ENCODE measurements at places on chromosomes 11 and 22. TPM values are rescaled to one million over a fixed set of nuclear protein-coding genes. Genes with fewer than 3 reads are reported as not detected.
A peak's percentile ranks its signal among the peaks of the same experiment; 100 is the strongest.

- H3K27ac ChIP-seq, result peak within 1 kb of the TSS; percentile 52
- peaks cover 23% of the 10 kb centered on the region for H3K4me1 ChIP-seq
- H3K36me3 ChIP-seq, result no peaks in the 10 kb centered on the region
- DNase-seq, result peak; percentile 92
Observed at GRCh38 chr11:64225608-64226506, at the start of the genes NUDT22 and TRPT1. NUDT22 (plus strand) TSS chr11:64226274; CDS start chr11:64226653, 379 bp downstream. TRPT1 (minus strand) TSS chr11:64226186; CDS start chr11:64225860, 326 bp downstream.

GRCh38 chr11:103948187-103948763 lies 88.2 kb upstream of the DDI1 start:
- H3K4me1 ChIP-seq, result peaks cover 16% of the 10 kb centered on the region
- no peak for DNase-seq
- H3K27me3 ChIP-seq, result no peaks in the 10 kb centered on the region
- H3K4me3 ChIP-seq, result no peak overlapping the region
- no peaks in the 10 kb centered on the region for H3K36me3 ChIP-seq
- no peak overlapping the region for H3K27ac ChIP-seq

DNA sequence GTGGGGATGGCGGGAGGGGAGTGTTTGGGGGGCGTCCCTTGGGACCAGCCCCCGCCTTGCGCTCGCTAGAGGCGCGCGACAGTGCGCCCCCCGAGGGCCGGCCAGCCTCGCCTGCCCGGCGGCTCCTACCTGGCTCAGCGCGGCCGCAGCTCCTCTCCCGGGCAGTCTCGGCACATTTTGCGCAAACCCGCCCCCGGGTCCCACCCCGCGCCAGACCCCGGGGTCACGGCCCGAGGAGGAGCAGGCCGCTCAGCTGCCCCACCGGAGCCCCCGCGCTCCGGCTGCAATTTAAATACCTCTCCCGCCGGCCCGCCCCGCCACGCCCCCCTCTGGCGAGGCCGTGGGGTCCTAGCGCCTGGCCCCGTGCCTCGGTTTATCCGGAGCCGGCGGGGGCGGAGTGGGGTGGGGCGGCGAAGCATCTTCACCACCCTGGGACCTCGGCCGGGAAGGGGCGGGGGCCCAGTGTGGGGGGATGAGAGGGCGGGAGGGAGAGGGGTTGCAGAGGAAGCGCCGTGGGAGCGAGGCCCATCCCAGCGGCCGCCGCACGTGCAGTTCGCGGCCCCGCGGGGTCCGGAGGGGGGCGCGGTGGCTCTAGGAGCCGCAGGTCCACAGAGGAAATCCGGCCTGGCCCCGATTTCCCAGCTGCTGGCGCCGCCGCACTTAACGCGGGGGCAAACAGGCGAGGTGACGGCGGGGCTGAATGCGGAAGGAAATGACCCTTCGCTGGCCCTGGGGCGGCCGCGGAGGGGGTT lies at the start of gene LRRC32:
TSS of gene LRRC32 (minus strand) at position 263 of the 752 bp plus-strand sequence. CDS start 4,793 bp downstream, outside the sequence.
- H3K27me3 ChIP-seq, result no peaks in the 10 kb centered on the region
- peak within 1 kb of the TSS; percentile 65 for H3K4me3 ChIP-seq
- peaks cover 16% of the 10 kb centered on the region for H3K4me1 ChIP-seq
- DNase-seq, result peak; percentile 81
- H3K36me3 ChIP-seq, result no peaks in the 10 kb centered on the region
- peak within 1 kb of the TSS; percentile 54 for H3K27ac ChIP-seq

DNA sequence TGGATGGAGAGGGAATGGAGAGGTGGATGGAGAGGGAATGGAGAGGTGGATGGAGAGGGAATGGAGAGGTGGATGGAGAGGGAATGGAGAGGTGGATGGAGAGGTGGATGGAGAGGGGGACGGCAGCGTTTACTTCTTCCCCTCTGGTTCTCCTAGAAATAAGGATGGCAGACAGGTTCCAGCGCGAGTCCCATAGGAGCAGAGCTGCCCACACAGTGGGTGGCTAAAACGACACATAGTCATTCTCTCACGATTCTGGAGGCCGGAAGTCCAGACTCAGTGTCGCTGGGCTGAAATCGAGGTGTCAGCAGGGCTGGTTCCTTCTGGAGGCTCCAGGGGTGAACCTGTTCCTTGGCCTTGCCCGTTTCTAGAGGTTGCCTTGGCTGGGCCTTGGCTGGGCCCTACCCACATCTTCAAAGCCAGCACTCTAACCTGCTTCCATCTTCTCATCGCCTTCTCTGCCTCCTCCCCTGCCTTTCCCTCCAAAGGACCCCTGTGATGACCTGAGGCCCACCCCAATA lies 12.7 kb upstream of the CTSD start:
- no peak overlapping the region for H3K4me3 ChIP-seq
- no peaks in the 10 kb centered on the region for H3K36me3 ChIP-seq
- H3K4me1 ChIP-seq, result peaks cover 1% of the 10 kb centered on the region
- no peaks in the 10 kb centered on the region for H3K27me3 ChIP-seq

Gene FADS3
- 54.6 TPM for total RNA-seq

Gene RAB3IL1
- 90.0 TPM for total RNA-seq

Measured in ovary (tissue), 10 donors.